ENCODE measurements at places on chromosomes 16 and 17. TPM values are rescaled to one million over a fixed set of nuclear protein-coding genes. Genes with fewer than 3 reads are reported as not detected.

GRCh38 chr17:27633312-27634025 lies 2.5 kb downstream of the LGALS9 start:
- DNase-seq, result no peak

DNA sequence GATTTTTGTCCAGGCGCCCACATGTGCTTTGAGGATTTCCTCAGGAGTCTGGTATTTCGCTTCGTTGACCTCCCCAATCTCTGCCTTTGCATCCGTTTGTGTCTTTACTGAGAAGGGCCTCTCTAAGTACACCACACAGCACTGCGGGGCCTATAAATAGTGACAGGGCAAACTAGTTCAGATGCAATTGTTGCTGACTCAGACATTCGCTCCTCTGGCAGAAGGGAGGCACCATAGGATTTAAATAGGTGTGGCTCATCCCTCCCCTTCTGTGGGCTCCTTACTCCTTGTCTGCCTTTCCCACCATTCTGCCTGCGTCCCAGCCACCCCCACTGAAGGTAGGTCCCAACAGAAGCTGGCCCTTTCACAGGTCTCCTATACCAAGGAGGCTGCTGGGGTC lies 192.3 kb downstream of the SHISA9 start:
- no peak for DNase-seq

The GFAP gene
- 0.35 TPM for total RNA-seq

The EEF2KMT gene
- 16.4 TPM for total RNA-seq

DNA sequence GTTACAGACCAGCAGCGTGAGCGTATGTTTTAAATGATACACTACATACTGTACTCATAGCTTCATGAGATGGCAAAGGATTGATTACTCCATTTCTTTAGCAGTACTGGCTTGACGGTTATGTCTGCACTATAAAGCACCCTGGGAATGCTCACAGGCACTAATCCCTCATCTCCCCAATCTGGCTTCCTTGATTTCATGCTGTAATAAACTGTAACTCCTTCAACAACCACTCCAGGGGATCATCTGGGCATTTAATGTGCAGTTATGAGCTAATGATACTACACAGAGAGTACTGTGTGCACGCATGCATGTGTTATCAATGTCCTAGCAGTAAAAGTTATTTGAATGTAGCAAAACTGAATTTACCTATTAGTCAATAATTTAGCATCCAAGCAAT lies 20.2 kb downstream of the MEIOB start:
- DNase-seq, result no peak

The SPATA22 gene
- 0.07 TPM for total RNA-seq

- DNase-seq, result no peak
Observed at GRCh38 chr17:47837401-47838039, 3.6 kb downstream of the SCRN2 start.

The EME1 gene
- total RNA-seq, result 5.5 TPM

The CA4 gene
- total RNA-seq, result 0.20 TPM

DNA sequence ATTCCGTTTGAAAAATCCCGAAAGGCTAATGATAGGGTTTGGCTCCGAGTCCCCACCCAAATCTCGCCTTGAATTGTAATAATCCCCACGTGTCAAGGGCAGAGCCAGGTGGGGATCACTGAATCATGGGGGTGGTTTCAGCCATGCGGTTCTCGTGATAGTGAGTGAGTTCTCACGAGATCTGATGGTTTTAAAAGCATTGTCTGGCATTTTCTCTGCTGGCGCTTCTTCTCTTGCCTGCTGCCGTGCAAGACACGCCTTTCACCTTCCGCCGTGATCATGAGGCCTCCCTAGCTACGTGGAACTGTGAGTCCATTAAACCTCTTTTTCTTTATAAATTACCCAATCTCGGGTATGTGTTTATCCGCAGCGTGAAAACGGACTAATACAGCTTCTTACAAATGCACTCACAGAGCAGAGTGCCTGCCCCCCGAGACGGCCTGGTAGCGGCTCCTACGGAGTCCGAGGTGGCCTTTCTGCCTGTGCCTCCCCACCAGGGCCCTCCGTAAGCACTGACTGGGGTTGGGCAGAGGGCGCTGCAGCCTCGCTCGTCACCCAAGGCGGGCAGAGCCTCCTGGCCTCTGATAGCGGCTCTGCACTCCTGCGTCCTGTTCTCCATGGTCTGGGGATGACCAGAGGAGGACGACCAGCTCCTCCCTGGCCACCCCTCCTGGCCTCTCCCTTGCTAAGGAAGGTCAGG lies 131.7 kb downstream of the FOXL1 start:
- no peak for DNase-seq

DNA sequence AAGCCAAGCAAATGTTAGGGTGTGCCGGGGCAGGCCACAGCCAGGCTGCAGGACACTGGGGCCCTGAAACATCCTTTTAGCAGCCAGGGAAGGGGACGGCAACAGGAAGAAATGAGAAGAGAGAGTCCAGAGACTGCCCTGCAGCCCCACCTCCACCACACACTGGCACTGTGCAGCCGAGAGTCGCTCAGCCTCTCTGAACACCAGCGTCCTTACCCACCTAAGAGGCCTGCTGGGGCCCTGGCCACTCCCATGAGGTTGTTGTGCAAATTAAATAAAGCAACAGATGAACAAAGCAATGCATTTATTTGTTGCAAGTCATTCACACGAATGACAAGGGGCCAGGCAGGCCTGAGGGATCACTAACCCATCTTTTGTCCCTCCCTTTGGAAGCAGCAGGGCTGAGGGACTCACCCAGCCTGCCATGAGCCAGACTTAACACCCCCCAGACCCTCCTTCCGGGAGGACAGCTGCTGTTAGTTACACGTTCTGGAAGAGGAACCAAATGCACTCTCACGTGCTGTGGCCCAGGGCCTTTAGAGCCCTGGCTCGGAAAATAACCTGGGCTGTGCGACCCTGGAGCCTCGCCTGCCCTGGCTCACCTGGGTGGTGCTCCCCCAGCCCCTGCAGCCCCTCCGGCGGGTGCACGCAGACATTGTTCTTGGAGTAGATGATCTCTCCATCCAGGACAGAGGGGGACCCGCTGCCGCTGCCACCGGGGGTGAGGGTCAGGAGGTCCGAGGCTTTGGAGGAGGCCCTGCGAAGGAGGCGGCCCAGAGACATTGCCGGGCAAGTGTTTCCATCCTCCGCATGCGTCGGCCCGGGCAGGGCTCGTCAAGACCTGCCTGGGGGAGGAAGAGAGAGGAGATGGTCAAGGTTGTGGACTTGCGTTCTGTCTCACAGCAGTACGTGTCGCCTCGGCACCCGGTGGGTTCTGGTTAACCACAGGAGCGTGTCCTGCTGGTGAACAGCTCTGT lies 22.6 kb downstream of the TBC1D16 start:
- no peak for DNase-seq

The KRTAP3-2 gene
- not detected for total RNA-seq

Measured in pulmonary artery endothelial cell (primary cell).